NCI-H187 treated with DMSO at 0.1 percent for 48 hours (cell line): ENCODE measurements at places on chromosomes 3 and 15.

DNA sequence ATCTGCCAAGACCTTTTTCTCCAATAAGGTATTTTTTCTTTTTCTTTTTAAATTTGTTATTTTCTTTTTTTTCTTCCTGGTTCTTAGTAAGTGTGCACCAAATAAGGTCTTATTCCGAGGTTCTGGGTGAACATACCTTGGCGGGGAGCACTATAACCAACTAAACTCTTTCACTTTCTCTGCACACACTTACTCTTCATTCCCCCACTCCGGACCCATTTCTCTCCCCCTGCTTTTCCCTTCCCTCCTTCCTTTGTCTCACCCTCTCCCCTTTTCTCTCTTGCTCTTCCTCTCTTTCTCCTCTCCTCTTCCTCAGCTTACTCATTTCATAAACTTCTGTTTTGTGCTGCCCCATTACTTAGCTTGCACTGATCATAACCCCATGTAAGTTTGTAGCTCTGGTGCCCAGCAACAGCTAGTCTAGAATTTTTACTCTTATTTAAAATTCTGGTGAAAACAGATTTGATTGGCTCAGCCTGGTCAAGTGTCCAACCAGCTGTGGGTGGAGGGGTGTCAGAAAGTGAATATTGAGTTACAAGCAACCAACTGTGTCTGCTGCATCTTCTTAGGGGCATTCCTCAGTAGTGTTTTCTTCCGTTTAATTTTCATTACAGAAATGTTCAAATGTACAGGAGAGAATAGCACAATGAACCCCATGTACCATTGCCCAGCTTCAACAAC lies 297.5 kb downstream of the SHQ1 start:
- DNase-seq = no peak

DNA sequence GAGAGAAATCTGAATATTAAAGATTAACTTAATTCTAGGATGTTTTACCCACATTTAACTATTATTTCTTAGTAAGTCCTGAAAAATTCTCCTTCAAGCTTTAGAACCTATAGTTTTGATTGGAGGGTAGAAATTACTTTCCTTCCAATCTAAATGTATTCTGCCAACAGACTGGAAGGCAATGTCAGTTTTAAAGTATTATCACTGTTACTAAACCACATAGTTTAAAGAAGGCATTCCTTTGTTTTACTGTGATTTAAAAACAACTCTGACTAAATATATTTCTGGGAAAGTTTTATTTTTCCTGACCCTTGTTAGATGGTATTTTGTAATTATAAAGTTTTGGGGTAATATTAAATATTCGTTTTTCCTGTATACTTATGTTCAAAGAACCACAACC lies 382.5 kb downstream of the TBC1D5 start:
- DNase-seq = no peak

DNA sequence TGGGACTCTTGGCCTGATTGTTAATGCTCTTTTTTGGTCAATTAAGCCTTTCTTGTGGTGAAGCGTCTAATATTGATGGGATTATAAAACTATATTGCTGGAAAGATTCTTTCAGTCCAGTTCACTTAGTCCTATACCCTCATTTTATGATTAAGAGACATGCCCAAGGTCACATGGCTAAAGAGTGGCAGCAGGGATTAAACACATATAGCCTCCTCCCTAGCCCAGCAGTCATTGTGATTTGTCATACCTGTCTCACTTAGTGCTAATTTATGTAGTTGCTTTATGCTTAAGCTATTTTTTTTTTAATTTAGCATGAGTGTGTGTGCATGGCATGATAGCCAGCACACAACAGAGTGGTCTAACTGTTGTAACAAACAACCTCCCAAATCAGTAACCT lies 9.5 kb downstream of the PARP14 start:
- no peak for DNase-seq

DNA sequence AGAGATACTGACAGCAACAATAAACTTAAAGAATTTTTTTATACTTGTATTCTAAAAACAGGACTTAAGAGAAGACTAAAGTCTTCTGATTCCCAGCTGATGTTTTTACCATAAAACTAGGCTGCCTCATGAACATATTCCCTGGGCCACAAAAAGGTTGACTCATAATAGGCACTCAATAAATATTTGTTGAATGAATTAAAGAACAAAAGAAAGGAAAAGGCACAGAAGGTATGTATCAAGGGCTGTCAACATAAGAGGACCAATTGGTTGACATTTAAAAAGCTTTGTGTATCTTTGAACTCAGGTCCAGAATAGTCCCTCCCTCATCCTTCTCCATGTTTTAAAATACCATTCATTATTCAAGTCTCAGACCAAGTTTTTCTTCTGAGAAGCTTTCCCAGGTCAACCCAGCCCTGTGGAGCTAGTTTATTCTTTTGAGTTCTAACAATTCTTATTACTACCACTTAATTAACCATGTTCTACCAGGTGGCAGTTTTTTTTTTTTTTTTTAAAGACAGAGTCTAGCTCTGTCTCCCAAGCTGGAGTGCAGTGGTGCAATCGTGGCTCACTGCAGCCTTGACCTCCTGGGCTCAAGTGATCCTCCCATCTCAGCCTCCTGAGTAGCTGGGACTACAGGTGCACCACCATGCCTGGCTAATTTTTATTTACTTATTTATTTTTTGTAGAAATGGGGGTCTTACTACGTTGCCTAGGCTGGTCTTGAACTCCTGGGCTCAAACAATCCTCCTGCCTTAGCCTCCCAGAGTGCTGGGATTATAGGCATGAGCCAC lies 17.5 kb upstream of the ARHGEF3 start:
- no peak for DNase-seq

DNA sequence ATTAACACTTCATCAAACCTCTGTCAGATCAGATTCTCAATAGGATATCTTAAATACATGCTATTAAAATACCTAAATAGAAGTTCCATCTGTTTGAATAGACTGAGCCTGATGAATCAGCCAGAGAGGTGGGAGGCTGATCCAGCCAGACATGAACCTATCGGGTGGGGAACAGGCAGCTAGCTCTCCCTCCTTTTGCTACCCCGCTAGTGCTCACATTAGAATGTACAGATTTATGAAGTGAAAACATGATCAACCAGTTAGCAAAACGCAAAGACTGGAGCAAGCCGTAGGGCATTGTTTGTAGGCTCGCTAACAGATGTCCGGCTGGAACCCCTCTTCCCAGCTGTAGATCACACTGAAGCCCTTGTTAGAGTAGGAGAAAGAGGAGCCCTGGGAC lies 54.4 kb downstream of the GTF2E1 start:
- DNase-seq = no peak

- DNase-seq = no peak
These were observed 231.4 kb downstream of the CDIN1 start for GRCh38 chr15:36810656-36811449.

GRCh38 chr3:44223299-44223698 lies 18.4 kb upstream of the TOPAZ1 start:
- DNase-seq = no peak

GRCh38 chr3:152128356-152128755 lies 140.4 kb upstream of the MBNL1 start:
- no peak for DNase-seq

GRCh38 chr3:32316319-32316718 lies 75.3 kb upstream of the CMTM7 start:
- DNase-seq = no peak

- no peak for DNase-seq
These were observed 686.6 kb downstream of the ROBO2 start for GRCh38 chr3:77726517-77726916.

GRCh38 chr15:89813381-89814111 lies 1.1 kb downstream of the ANPEP start:
- DNase-seq = no peak

DNA sequence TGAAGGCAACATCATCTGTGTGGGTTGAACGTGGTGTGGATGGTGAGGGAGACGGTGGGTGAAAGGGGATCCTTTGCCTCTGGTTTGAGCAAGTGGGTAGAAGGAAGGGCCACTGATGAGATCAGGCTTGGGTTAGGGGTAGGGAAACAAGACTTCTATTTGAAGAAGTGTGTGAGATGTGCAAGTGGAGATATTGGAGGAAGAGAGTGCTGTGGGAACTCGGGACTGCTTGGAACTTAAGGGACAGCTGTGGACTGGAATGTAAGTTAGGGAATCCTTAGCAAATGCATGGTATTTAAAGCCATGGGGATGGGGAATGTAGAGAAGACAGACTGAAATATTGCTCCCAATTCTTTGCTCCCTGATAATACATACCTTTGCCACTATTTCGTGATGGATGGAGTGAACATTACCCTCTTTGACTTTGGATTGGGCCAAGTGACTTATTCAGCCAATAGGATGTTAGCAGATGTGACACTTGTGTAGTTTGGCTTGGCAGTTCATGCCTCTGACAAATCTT lies 30.2 kb upstream of the AMOTL2 start:
- DNase-seq = no peak

DNA sequence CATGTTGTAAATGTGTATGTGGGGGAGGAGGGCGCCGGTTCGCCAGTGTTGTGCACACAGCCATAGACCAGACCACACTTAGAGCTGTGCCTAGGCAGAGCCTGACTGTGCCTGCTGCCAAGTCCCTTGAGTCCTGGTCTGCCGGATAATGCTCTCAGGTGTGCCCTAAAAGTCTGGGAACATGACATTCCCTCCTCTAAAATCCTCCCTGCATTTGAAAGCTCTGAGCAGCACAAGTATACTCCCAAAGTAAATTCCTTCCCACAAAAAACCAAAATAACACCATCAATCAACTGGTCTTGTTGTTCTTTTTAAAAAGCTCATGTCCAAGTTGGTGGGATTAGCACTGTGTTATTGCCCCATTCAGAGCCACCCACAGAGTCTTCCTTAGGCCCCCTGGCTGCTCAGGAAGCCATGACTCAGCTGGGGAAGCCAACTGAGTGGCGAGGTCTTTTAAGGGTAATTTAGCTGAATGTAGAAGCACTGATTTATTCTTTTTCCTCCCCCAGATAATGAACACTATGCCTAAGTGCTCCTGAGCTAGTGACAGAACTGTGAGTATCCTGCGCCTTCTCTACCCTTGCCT lies 147.8 kb upstream of the MCTP2 start:
- no peak for DNase-seq
